ENCODE measurements at places on chromosomes 1 and 21.

GRCh38 chr1:40539338-40539737, 7.9 kb downstream of the ZNF684 start:
- no peak for DNase-seq

DNA sequence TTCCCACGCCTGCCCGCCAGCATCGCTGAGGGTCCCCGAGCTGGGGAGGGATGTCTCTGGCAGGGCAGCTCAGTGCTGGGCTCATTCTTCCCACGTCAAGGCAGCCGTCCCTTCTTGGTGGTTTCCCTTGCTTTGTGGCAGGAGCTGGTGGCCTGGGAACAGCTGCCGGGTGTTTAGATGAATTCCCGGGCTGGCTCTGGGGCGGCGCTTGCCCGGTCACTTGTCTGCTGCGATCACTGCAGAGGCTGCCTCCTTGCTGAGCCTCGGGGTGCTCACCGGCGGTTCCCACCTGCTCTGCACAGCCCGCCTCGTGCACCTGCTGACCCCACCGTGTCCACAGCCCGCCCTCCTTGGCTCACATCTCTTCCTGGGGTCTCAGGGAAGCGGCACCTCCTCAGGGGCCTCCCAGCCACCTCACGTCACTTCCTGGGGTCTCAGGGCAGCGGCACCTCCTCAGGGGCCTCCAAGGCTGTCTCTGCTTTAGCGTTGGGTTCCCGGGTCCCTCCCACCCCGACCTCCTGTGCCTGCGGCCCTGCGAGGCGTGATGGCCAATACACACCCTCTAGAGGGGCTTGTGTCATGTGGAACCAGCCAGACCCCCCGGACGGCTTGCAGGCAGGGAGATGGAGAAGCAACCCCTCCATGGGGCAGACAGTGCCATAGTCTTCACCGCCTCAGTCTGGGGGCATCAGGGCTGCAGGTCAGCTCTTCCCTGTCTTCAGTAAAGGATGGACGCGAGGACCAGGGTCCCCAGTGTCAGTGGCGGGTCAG, 13.5 kb downstream of the COL18A1 start:
- no peak for DNase-seq

DNA sequence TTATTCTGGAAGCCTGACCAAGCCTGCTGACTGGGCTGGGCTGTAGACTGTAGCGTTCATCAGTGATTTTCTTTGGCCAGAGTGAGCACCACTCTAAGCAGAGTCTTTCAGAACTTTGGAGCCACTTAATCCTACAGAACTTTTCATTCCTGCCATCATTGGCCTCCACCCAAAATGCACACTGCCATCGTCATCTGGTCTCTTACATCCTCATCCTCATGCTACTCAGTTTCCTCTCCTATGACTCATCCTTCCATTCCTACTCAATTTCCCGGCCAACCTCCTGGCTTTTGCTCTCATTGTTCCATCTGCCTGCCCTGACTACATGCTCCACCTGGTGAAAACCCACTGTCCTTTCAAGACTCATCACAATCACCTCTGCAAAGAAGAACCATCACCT, 233.8 kb upstream of the USP25 start:
- DNase-seq, result no peak

GRCh38 chr1:63592536-63593302, 492 bp upstream of the PGM1 start:
- DNase-seq, result no peak

- no peak for DNase-seq
These were observed 58.2 kb downstream of the TGFB2 start for GRCh38 chr1:218403300-218403699.

GRCh38 chr1:222325506-222325905, 222.4 kb downstream of the HHIPL2 start:
- no peak for DNase-seq

DNA sequence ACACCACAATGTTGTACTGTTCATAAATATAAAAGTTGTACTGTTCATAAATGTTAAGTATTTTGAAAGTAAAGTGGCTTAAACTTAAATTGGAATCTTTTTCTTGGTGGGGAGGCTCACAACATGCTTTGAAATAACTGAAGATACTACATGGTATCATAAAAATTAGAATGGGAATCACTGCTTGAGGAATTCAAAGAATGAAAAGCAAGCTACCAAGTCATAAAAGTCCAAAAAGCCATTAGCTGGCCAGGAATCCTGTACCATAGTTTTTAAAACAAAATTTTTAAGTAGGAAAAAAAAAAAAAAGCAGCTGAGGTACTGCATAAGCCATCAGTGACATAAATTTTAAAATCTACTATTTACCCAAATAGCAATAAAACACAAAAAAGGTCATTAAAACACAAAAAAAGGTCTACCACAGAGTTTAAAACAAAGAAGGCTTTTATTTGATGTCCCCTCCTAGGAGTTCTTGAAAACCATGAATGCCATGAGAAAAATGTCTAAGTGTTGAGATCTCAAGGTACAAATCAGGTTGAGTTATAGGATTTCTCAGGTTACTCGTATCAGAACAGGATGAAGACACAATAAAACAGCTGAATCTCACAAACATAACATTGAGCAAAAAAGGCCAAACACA, 8.6 kb downstream of the ZZZ3 start:
- DNase-seq, result no peak

DNA sequence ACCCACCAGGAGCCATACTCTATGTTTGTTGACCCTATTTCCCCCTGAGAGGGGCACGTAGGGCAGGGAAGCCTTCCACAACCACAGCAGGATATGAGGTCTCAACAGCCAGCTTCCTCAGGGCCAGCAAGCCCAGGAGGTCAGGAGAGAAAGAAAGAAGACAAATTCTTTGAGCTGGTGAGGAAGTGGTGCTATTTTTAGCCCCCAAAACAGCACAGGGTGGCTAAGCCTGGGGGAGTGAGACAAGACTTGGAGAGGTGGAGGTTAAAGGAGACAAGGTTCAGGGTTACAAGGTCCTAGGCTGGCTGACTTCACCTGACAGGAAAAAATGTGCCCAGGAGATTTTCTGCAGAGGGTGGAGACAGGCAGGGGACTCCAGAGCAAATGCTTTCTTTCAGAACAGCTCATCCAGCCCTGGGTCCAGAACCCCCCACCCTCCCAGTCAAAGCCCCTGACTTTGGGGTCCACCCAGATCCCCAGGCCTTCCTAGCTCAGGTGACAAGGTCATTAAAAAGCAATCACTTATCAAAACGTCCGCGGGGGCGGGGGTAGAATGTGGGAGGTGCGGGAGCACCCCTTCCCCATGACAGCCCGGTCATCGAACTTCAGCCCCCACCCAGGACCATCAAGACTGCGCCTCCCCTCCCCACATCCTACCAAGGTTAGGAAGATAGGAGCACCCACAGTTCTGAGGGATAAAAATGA, 1.3 kb downstream of the SV2A start:
- no peak for DNase-seq

GRCh38 chr21:44442266-44443125, 12.8 kb upstream of the LRRC3 start:
- no peak for DNase-seq

- DNase-seq, result no peak
These were observed 19.7 kb upstream of the RNU1-4 start for GRCh38 chr1:16720351-16721223.

- no peak for DNase-seq
These were observed 30.5 kb downstream of the SOX13 start for GRCh38 chr1:204103431-204103741.

DNA sequence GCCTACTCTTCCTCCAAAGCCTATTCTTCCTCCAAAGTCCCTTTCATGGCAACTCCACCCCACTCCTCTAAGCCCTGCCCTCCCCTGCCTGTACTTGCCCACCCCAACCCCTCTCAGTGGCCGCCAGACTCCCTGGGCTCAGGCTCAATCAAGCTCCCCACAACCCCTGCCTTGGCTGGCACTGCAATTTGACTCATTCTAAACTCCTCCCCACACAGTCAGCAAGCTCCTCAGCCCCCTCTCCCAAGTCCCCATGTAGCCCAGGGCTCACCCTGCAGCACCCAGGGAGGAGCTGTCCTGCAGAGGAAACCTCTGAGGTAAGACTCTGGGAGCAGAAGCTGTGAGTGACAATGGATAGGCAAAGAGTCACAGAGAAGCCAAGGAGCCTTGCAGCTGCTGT, 3.6 kb upstream of the VSIG8 start:
- DNase-seq, result no peak
